ENCODE measurements at places on chromosomes 16 and 17. TPM values are rescaled to one million over a fixed set of nuclear protein-coding genes. Genes with fewer than 3 reads are reported as not detected.

DNA sequence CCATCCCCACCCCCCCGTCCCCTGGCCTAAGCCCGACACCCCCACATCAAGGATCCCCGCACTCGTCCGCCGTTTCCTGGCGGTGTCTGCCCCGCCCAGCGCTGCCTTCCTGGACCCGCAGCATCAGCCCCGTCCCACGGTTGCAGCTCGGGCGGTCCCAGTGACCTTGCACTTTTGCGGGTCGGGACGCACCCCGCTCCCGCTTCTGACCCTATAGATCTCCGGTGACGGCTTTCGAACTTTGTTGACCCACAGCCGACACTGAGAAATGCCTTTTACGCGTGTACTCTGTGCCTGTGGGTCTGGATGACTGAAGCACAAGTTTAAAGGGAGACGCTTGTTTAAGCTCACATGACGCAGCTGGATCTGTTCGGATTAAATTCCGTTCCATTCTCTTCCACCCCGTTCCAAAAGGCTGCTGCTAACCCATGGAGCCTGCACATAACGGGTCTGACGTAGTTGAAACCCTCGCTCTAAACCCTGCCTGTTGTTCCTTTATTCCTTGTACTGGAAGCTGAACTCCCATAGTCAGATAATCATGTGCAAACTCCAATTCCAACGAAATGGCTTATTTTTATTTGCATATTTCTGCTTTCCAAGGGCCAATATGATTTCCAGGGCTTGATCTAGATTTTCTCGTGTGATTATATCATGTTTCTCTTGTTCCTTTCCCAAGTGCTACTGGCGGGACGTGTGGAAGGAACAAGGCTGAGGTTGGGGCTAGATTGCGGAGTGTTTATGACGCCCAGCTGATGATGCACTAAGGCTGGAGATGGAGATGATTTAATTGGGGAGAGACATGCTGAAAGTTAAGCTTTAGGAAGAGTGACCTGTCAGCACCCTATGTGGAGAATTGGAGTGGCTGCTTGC is 834 bp downstream of the FLYWCH1 start:
- peak; percentile 26 for DNase-seq

DNA sequence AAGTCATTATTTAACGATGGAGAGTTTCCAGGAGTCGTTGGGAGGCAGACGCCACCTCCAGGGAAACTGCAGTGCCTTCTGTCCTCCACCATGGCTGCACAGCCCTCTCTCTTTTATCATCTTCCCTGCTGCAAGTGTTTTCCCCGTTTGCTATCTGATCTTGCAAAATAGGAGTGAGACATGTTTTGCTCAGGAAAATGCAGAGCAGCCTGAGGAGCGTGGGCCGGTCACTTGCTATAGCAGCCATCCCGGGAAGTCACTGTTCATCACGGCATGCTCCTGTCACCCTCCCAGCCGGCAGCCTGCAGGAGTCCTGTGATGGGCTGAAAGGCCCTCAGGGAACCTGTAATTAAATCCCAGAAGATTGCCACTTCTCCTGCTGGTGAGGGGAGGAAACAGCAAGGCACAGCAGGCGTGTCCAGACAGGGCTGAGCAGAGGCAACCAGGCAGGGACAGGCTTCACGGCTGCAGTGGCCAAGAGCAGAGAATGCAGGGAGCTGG is 143.1 kb downstream of the GSG1L start:
- no peak for DNase-seq

- no peak for DNase-seq
Measured at GRCh38 chr16:86069736-86070298, 170.9 kb downstream of the IRF8 start.

DNA sequence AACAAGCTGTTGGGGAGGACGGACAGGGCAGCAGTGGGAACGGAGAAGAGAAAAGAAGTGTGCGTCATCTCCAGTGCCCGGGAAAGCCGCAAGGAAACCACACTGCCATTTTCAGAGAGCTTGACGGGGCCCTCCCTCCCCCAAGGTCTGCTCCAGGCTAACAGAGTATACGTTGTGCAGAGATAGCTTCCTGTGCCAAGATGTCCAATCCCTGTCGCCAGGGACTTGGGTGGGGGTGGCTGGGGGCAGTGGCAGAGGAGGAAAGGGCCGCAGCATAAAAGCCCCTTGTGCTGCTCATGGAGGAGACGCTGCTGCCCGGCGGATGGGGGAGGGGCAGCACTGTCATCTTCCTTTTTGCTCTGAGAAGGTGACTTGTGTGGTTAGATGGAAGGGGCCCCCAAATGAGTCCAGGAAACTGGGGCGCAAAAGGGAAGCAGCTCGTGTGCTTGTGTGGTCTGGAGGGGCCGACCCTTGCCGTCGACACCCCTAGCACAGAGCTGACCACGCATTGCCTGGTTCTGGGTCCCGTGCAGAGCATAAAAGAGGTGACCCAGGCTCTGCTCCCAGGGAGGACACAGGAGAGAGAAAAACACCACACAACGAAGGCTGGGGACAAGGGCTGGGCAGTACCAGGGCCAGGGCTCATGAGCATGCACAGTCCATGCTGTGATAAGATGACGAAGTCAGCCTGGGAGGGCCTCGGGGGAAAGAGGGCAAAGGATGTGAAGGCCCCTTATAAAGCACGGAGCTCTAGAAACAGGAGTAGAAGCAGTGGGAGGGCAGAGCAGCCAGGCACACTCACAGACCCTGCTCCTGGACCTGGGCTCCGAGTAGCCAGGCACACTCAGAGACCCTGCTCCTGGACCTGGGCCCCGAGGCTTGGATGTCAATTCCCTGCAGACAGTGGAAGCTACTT is 372.7 kb downstream of the SLC39A11 start:
- DNase-seq, result peak; percentile 64

GRCh38 chr17:34401165-34401564 is 38.1 kb upstream of the CCL1 start:
- DNase-seq, result no peak

DNA sequence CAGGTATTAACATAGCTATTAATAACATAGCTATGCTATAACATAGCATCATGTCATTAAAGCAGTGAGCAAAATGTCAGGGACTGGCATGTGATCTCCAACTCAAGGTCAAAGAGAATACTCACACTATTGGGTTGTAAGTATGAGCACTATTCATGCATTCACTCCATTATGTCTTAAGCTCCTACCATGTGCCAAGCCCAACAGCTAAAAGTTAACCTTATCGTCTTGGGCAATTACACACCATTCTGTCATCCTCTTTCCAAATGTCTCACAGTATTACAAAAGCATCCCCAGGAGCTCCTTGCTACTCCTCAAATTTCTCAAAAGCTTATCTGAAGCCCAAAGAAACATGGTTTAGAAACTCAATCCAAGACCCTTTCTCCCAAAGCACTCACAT is 22.0 kb upstream of the NOG start:
- DNase-seq, result no peak

GRCh38 chr17:19762515-19762961 is 14.4 kb upstream of the ALDH3A1 start:
- DNase-seq, result peak; percentile 52

- DNase-seq, result no peak
Measured at GRCh38 chr17:56756536-56756935, 77.2 kb downstream of the C17orf67 start.

DNA sequence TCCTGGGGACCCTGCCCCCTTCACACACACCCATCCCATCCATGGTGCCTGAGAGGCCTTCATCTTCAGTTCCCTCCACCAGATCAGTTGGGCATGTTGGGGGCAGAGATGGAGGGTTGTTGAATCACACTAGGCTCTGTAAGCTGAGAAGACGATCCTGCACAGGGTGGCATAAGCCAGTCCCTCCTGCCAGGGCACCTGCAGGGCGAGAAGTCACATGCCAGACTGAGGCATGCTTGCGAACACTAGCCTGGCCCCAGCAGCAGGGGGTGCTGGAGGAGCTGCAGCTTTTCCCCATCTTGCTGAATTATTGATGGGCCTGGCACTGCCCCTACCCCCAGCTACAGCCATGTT is 6.1 kb upstream of the TBX2 start:
- no peak for DNase-seq

- DNase-seq, result no peak
Measured at GRCh38 chr16:73482310-73482709, 434.4 kb upstream of the ZFHX3 start.

DNA sequence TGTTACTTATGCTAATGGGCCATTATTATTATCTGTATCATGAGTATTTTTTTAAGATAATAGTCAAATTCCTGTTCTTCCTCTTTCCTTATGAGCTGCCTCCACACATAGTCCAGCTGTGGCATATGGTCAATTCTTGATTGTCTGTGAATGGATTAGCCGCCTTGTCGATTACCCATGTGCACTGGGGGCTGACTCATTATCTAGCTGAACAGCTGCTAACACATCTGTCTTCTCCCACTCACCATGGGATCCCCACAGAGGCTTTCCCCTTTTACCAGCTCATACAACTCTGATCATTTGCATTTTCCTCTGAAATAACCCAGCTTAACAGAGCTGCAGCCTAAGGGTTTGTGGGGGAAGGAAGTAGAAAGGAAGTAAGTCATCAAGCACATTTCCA is 915.0 kb downstream of the CDH11 start:
- no peak for DNase-seq

- no peak for DNase-seq
Measured at GRCh38 chr16:30748634-30749445, 615 bp downstream of the PHKG2 start.

DNA sequence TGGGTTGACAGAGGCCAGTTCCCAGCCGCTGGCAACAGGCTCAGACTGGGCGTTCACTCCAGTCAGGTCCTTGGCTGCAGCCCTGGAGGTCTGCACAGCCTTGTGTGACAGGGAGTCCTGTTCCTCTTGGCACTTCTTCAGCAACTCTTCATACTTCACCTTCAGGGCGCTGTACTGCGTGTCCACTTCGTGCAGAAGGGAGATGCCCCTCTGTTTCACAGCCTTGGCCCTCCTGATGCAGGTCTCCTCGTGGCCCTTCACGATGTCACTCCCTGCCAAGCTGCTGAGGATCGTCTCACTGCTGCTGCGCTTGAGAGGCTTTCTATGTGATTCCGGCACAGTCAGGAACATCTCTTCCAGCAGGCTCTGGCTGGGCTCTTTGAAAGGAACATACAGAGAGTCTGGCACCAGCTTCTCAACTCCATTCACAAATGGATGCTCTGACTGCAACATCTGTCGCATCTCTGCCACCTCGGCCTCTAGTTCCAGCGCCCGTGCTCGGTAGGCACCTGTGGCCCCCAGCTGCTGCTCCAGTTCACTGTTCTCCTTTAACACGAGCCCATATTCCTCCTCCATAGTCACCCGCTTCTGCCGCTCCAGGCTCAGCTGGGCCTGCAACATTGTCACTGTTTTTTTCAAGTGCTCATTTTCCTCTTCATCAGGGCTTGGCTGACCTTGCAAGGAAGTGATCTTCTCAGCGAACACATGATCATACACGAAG is 27.2 kb downstream of the CDR2 start:
- no peak for DNase-seq

- no peak for DNase-seq
Measured at GRCh38 chr16:55494994-55495421, 13.9 kb upstream of the LPCAT2 start.

DNA sequence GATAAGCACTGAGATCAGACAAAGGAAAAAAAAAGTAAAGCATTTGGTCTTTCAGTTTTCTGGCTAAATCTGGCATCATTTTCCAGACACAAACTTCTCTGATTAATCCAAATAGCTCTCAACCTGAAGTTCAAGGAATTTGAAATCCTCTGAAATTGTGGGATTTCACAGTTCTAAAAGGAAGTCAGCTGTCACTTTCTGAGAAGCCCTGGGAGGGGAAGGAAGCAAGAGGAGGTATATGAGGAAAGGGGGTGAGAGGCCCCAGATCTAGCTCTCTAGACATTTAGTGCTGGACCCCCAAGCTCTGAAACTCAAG is 17.5 kb upstream of the HOXB9 start:
- DNase-seq, result no peak

DNA sequence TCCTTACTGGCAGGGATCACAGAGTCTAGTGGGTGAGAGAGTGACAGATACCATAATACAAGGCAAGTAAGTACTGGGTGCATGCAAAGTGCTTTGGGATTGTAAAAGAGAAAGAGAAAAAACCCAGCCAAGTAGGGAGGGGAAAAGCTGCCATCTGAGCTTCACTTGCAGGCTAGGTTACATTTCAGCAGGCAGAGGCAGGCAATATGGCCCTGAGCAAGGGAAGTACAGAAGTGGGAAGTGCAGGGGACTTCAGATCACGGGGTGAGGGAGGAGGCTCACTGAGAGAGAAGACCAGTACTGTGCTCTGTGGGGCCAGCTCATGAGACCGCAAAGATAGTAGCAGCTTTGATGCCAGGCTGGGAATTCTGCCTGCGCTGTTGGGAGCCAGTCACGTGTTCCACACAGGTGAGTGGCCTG is 230.6 kb downstream of the MSI2 start:
- DNase-seq, result no peak

DNA sequence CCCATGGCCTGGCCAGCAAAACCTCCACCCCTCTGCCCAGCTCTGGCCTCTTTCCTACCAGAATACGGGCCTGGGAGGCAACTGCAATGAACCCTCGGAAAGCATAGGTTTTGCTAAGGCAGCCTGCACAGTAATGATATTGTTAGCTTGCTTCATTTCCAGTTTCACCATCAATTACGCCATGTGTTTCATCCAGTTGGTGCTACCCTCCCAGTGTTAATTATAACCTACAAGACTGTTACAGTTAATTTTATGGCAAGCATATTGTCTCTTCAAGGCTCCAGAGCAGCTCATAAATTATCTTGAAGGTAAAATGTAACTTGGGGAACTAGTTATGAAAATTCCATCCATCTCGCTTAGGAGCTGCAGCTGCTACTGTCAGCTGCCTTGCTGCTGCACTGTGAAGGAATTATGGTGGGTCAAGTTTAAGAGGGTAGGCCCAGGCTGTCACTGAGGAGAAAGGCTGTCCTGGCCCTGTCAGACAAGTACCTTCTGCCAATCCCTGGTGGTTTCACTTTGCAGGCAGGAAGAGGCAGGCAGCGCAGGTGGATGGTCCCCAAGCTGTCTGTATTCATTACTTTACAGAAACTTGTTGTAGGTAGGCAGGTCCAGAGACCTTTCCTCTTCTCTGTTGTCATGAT is 242.9 kb downstream of the FTO start:
- no peak for DNase-seq

- DNase-seq, result no peak
Measured at GRCh38 chr16:83810901-83811300, 3.1 kb downstream of the HSBP1 start.

GRCh38 chr17:82078433-82078832 is 12.8 kb upstream of the DUS1L start:
- no peak for DNase-seq

CD300C gene
- not detected for total RNA-seq

RPA1 gene
- total RNA-seq, result 119 TPM

ST6GALNAC1 gene
- 12.7 TPM for total RNA-seq

CHST4 gene
- total RNA-seq, result not detected

COQ7 gene
- total RNA-seq, result 16.2 TPM

EPN3 gene
- total RNA-seq, result not detected

CHST5 gene
- total RNA-seq, result not detected

CCL17 gene
- not detected for total RNA-seq

MAPT gene
- total RNA-seq, result 2.1 TPM

TEKT1 gene
- not detected for total RNA-seq

ABI3 gene
- total RNA-seq, result 11.5 TPM

MRPL38 gene
- 126 TPM for total RNA-seq

MEIOC gene
- total RNA-seq, result not detected

MYH3 gene
- 8.6 TPM for total RNA-seq

P2RX5 gene
- 13.8 TPM for total RNA-seq

TPSB2 gene
- total RNA-seq, result not detected
